ENCODE measurements at places on chromosomes 7 and 10.

- no peaks in the 10 kb centered on the region for H3K27me3 ChIP-seq
- H3K36me3 ChIP-seq: peaks cover 40% of the 10 kb centered on the region
- peak; percentile 42 for DNase-seq
- no peak overlapping the region for H3K4me3 ChIP-seq
- peaks cover 14% of the 10 kb centered on the region for H3K4me1 ChIP-seq
Measured at GRCh38 chr7:6422926-6423632, 24.7 kb downstream of the DAGLB start.

DNA sequence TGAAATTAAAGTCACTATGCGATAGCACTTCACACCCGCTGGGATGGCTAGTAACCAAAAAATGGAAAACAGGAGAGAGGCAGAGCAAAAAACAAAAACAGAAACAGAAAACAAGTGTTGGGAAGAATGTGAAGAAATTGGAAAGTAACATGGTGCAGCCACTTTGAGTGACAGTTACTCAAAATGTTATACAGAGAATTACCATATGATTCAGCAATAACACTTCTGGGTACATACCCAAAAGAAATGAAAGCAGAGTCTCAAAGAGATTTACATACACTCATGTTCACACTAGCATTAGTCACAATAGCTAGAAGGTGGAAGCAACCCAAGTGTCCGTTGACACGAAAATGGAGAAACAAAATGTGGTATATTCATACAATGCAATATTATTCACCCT lies 88.6 kb upstream of the KCNIP2 start:
- H3K4me3 ChIP-seq: no peak overlapping the region
- H3K36me3 ChIP-seq: peaks cover 15% of the 10 kb centered on the region
- no peak overlapping the region for H3K27ac ChIP-seq
- no peaks in the 10 kb centered on the region for H3K4me1 ChIP-seq

- no peaks in the 10 kb centered on the region for H3K4me1 ChIP-seq
- no peaks in the 10 kb centered on the region for H3K36me3 ChIP-seq
- H3K27me3 ChIP-seq: no peaks in the 10 kb centered on the region
- DNase-seq: no peak
- H3K27ac ChIP-seq: no peak overlapping the region
Measured at GRCh38 chr7:71278257-71278656, 146.3 kb downstream of the GALNT17 start.

- H3K27ac ChIP-seq: no peak overlapping the region
- peaks cover 24% of the 10 kb centered on the region for H3K4me1 ChIP-seq
- DNase-seq: no peak
- peaks cover 10% of the 10 kb centered on the region for H3K36me3 ChIP-seq
- H3K4me3 ChIP-seq: peak overlapping the region; percentile 53
- no peaks in the 10 kb centered on the region for H3K27me3 ChIP-seq
Measured at GRCh38 chr7:7989133-7989532, 20.5 kb downstream of the GLCCI1 start.

- peaks cover 40% of the 10 kb centered on the region for H3K4me1 ChIP-seq
- no peaks in the 10 kb centered on the region for H3K27me3 ChIP-seq
- no peak for DNase-seq
- peaks cover 22% of the 10 kb centered on the region for H3K36me3 ChIP-seq
- peak overlapping the region; percentile 89 for H3K27ac ChIP-seq
- peak overlapping the region; percentile 73 for H3K4me3 ChIP-seq
Measured at GRCh38 chr10:91219371-91220193, 881 bp upstream of the PCGF5 start.

GRCh38 chr7:138875794-138876193 lies 77.8 kb upstream of the ATP6V0A4 start:
- peaks cover 3% of the 10 kb centered on the region for H3K27me3 ChIP-seq
- H3K4me1 ChIP-seq: peaks cover 18% of the 10 kb centered on the region
- DNase-seq: peak; percentile 75
- H3K27ac ChIP-seq: peak overlapping the region; percentile 70
- H3K36me3 ChIP-seq: no peaks in the 10 kb centered on the region

All from activated naive CD4-positive, alpha-beta T cell treated with anti-CD3 and anti-CD28 coated beads, Interleukin-2, amount 10 ng/mL, durations not matched to agents 7 days and 5 days (primary cell).